ENCODE measurements at places on chromosomes 16 and 17.

- no peak for DNase-seq
These were observed 54.7 kb downstream of the CACNG5 start for GRCh38 chr17:66889480-66890230.

DNA sequence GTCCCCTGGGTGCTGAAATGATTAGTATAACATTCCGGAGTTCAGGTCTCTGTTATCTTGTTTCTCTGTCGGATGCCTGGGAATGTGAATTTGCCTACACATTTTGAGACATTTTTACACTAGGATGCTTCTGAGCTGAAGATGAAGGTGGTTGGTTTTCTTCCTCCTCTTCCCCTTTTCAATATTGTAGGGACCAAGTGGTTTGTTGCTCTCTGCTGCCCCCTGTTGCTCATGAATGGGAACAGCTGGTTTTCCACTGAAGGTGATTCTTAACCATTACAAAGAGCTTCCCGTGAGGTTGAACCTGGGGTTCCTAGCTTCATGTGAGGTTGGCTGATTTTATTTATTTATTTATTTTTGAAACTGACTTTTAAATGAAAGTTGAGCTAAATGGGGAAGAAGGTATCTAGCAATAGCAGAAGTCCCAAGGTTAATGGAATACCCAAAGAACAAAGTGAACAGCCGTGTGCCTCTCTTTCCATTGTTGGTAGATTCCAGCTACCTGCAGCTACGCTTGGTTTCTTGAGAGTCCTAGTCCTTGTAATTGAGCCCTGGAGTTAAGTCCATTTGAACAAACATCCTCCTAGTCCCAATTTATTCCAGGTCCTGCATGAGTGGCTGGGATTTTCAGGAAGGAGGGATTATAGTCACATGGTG, 983.9 kb upstream of the EEF2KMT start:
- DNase-seq, result peak; percentile 64

DNA sequence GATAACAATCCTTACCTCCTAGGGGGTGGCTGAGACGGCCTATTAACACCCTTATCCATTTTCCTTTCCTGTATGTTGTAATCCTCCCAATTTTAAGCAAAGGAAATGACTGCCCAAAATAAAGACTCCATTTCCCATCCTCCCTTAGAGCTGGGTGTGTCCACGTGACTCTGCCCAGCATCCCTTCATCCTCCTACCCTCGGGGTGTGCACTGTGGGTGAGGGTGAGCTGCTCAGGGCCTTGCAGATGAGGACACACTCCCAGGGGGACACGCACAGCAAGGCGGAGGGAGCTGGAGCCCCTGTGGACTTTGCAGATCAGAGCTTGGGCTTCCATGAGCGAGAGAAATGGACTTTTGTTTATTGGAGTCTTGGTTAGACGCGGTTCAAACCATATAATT, 186.8 kb downstream of the IRF8 start:
- no peak for DNase-seq

- DNase-seq, result no peak
These were observed at the start of gene KRT24 for GRCh38 chr17:40703652-40704051. Gene KRT24, minus strand, starts transcription at chr17:40703752. Its CDS starts 59 bp downstream, at chr17:40703693.

DNA sequence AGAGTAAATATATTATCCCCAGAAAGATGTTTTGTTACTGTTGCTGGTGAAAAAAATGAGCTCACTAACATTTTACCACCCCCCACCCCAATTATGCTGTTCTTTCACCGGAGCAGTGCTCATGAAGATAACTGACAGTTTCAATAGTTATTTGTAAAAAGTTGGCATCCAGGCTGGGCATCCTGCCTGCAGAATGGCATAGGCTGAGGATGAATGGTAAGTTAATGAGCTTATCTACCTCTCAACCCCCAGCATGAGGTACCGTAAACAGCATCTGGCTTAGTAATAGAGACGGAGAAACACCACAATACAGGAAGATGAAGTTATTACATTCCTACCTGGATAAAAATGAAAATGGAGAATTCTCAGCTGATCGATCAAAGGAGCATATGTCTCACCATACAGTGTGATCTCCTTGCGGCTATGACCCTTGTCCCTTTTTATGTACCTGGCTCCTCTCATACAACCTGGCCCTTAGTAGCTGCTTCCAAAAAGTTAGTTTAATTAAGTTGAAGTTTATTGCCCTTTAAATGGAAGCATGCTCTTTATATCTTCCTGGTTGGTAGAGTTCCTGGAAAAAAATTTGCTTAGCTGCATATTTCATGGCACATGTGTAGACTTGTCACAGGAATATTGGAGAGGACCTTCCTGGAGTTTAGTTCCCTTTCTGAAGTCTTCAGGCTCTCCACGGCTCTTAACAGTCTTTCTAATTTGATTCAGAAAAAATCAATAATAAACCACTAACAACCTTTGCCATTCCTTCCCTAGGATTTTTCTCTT, 61.2 kb upstream of the MPHOSPH6 start:
- DNase-seq, result no peak

DNA sequence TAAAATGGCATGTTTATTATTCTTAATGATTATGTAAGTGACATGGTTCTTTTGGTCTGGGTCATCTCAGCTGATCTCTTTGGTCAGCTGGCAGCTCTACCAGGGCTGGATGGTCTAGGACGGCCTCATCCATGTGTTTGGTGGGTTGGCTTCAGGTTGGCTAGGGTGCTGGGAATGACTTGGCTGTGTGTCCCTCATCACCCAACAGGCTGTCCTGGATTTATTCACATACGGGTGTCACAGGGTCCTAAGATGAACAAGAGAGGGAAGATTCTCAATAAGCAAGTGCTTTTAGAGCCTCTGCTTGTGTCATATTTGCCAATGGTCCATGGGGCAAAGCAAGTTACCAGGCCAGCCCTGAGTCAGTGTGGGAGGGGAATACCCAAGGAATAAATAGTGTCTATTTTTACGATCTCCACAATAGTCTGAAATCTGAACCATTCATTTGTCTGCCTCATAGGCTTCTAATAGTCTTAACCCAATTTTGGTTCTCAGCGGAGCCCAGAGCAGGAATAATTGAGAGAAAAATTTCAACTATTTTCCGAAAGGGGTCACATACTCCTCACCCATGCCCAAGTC, 157.5 kb downstream of the HS3ST2 start:
- no peak for DNase-seq

- peak; percentile 54 for DNase-seq
These were observed 110.7 kb downstream of the SOCS1 start for GRCh38 chr16:11145173-11145818.

DNA sequence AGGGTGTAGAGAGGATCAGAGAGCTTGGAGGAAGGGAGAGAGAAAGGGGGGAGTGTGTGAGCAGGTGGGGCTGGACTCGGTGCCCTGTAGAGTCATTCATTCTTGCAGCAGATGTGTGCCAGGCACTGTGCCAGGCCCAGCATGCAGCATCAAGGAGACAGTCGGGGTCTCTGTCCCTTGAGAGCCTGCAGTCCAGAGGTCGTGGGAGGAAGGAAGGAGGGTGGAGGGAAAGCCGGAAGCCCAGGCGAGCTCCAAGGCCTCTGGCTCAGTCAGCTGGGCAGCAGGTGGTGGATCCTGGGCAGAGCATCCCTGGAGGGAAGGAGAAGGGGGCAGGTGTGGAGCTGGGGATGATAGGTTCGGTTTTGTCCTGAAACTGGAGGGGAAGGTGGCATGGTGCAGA, 27.5 kb downstream of the EPN2 start:
- DNase-seq, result no peak

- no peak for DNase-seq
These were observed 27.6 kb upstream of the AATK start for GRCh38 chr17:81193470-81194224.

GRCh38 chr17:35188111-35188510, 6.1 kb downstream of the SLC35G3 start:
- no peak for DNase-seq

DNA sequence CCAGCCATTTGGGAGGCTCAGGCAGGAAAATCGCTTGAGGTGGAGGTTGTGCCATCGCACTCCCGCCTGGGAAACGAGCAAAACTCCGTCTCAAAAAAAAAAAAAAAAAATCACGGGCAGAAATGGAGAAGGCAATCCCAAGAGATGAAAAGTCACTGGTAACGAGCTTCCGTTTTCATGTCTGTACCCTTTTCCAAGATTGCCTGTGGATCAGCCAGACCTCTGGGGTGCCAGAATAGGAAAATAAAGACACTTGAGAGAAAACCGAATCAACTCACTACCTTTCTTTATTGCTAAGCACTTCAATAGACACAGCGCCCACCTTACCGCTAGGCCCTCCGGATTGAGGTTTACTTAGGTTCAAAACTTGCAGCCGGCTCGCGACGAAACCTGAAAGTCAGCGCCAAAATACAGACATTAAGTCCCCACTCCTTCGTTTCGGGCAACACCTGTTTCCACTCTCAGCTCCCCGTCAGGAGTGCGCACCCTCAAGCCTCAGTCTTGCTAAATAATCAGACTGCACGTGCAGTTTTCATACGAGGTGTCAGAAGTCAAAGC, 970 bp upstream of the TRAF7 start:
- peak; percentile 45 for DNase-seq

DNA sequence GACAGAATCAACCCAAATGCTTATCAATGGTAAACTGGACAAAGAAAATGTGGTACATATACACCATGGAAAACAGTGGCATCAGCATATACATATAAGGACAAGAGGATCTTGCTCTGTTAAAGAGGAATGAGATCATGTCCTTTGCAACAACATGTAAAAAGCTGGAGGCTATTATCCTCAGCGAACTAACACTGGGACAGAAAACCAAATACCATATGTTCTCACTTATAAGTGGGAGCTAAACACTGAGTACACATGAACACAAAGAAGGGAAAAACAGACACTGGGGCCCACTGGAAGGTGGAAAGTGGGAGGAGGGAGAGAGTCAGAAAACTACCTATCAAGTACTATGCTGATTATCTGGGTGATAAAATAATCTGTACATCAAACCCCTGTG, 447.3 kb upstream of the MAF start:
- DNase-seq, result no peak

GRCh38 chr16:68319185-68319908, 8.5 kb downstream of the PRMT7 start:
- DNase-seq, result no peak

DNA sequence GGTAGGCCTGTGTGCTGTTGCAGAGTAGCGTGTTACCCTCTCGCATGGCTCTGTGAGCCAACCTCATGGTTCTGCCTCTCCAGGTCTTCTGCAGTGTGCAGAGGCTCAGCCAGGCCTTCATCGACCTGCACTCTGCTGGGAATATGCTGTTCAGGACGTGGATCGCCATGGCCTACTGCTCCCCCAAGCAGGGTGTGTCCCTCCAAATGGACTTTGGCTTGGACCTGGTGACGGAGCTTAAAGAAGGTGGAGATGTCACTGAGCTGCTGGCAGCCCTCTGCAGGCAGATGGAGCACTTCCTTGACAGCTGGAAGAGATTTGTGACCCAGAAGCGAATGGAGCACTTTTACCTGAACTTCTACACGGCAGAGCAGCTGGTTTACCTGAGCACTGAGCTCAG, 75.8 kb upstream of the ENDOV start:
- no peak for DNase-seq

GRCh38 chr16:81204798-81205680, 33.5 kb upstream of the BCO1 start:
- peak; percentile 66 for DNase-seq

- no peak for DNase-seq
These were observed 17.4 kb downstream of the CDIPT start for GRCh38 chr16:29845656-29846055.

DNA sequence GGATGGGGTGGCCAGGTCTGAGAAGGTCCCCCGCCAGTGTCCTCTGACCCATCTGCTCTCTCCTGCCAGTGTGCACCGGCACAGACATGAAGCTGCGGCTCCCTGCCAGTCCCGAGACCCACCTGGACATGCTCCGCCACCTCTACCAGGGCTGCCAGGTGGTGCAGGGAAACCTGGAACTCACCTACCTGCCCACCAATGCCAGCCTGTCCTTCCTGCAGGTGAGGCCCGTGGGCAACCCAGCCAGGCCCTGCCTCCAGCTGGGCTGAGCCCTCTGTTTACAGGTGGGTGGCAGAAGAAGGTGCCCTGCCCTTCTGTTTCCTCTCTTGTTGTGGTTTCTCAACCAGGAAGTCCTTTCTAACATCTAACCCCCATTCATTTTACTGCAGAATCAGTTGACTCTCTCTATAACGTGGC, 7.1 kb downstream of the ERBB2 start:
- DNase-seq, result no peak
